ENCODE measurements at places on chromosomes 3 and 15. TPM values are rescaled to one million over a fixed set of nuclear protein-coding genes. Genes with fewer than 3 reads are reported as not detected.

ZPLD1 gene
- total RNA-seq = 0.05 TPM

ADAMTS17 gene
- total RNA-seq = 0.33 TPM

RPSA gene
- total RNA-seq = 1,256 TPM

NEO1 gene
- 6.3 TPM for total RNA-seq

AMT gene
- 0.68 TPM for total RNA-seq

CCDC80 gene
- total RNA-seq = 8.5 TPM

GLDN gene
- not detected for total RNA-seq

PTH1R gene
- total RNA-seq = 0.85 TPM

AQP9 gene
- total RNA-seq = not detected

SMCO1 gene
- not detected for total RNA-seq

SERPINI2 gene
- not detected for total RNA-seq

KIF15 gene
- total RNA-seq = 21.2 TPM

INKA1 gene
- 14.0 TPM for total RNA-seq
